Activated CD4-positive, alpha-beta memory T cell treated with anti-CD3 and anti-CD28 coated beads, Interleukin-2, amount 10 ng/mL, durations not matched to agents 7 days and 5 days (primary cell): ENCODE measurements at places on chromosomes 16 and 17. TPM values are rescaled to one million over a fixed set of nuclear protein-coding genes. Genes with fewer than 3 reads are reported as not detected.

PRAC1 gene
- total RNA-seq: not detected

CIITA gene
- total RNA-seq: 48.9 TPM

SLC22A31 gene
- 0.53 TPM for total RNA-seq

VMO1 gene
- 0.40 TPM for total RNA-seq

DNA sequence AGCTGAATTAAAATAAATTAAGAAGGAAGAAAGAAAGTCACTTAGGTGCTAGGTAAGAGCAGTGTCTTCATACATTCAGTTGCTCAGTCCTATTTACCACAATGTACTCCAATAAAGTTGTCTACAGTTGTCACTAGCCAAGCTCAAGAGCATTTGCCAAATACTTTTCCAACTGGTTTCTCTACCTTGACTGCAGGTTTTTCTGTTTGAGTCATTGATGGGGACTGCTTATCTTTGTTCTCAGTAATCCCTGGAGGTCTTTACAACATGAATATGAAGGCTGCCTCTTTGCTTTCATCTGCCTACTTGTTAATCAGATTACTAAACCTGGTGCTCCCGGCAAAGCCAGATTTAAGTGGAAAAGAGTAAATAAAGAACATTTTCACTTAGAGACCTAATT, 64.6 kb upstream of the CLEC18B start:
- DNase-seq: no peak

- no peak for DNase-seq
Measured at GRCh38 chr17:59406808-59407381, 75.4 kb downstream of the YPEL2 start.

GRCh38 chr16:85898521-85899442, at the start of gene IRF8:
TSS of gene IRF8 (plus strand) at chr16:85899162. CDS start at chr16:85903016, 3,854 bp downstream.
- DNase-seq: peak; percentile 56

DNA sequence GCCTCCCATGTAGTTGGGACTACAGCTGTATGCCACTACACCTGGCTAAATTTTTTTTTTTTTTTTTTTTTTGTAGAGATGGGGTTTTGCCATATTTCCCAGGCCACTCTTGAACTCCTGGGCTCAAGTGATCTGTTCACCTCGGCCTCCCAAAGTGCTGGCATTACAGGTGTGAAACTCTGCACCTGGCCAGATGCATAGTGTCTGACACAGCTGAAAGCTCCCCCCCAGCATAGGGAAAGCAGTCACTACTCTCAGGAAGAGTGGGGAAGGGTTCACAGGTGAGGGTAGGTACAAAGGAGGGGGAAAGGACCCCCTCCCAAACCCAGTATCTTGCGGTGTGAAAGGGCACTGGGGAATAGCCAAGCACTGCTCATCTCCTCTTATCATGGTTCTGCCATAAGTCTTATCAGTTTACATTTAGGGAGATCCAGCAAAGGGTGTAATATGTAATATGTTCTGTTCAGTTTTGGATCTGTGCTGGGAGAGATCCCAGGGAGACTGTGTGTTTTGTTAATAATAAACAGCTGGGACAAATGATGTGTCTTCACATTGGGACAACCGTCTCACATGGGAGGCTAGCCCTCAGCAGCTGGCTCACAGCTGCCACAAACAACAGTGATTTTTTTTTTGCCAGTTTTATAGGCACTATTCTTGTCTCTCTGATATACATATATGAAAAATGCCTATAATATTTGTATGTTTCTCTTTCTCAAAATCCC, 6.8 kb upstream of the CAVIN1 start:
- DNase-seq: no peak

- peak; percentile 34 for DNase-seq
Measured at GRCh38 chr16:15765880-15766279, 90.9 kb downstream of the MYH11 start.
